ENCODE measurements at places on chromosomes 12 and 14.

GRCh38 chr14:52220924-52221811 lies 46.3 kb upstream of the PTGDR start:
- DNase-seq, result no peak

GRCh38 chr14:91493169-91493568 lies 16.9 kb downstream of the PPP4R3A start:
- DNase-seq, result no peak

GRCh38 chr12:26112703-26113147 lies 12.1 kb downstream of the BHLHE41 start:
- DNase-seq, result no peak

DNA sequence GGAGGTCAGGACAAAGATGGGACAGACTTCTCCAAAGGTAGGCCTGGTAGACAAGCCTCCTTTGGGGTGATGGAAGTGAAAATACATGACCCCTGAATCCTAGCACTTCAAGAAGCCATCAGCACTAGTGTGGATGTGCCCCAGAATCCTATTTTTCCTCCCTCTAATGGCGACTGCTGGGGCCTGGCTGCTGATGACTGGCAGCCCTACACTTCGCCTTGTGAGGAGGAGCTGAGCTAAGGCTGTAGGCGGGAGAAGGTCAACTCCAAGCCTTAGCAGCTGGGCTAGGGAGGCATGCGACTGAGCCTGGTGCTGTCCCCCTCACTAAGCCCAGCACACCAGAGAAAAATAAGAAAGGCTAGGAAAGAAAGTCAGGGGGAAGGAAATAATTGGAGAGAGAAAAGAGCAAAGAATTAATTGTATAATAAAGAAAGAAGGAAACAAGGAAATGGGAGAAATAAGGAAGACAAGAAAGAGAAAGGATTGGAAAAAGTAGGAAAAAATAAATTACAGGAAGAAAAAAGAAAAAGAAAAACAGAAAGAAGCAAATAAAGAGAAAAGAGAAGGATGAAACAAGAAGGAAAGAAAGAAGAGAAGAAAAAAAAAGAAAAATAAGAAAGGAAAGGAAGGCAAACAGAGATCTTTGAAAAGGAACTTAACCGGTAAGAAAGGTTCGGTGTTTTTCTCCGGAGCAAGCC lies 4.7 kb upstream of the HOXC10 start:
- DNase-seq, result no peak

GRCh38 chr12:57616383-57617101 lies 5.3 kb downstream of the ARHGEF25 start:
- no peak for DNase-seq

GRCh38 chr12:113189361-113189760 lies 3.8 kb downstream of the RITA1 start:
- DNase-seq, result no peak

DNA sequence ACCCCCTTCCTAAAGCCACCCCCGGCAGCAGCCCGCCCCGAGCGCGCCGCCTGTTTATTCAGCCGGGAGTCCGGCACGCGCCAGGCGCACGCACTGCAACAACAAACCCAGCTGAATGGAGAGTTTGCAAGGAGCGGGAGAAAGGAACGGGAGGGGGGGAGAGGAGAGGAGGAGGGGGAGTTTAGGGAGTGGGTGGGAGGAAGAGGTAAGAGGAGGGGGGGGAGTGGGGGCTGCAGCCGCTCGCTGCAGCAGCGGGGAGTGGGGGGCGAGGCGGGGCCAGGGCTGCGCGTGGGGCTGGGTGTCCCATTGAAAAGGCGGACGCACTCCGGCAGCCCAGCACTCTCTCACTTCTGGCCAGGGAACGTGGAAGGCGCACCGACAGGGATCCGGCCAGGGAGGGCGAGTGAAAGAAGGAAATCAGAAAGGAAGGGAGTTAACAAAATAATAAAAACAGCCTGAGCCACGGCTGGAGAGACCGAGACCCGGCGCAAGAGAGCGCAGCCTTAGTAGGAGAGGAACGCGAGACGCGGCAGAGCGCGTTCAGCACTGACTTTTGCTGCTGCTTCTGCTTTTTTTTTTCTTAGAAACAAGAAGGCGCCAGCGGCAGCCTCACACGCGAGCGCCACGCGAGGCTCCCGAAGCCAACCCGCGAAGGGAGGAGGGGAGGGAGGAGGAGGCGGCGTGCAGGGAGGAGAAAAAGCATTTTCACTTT lies at the start of gene ASCL1:
TSS of gene ASCL1 (plus strand) at position 336 of the 712 bp plus-strand sequence. CDS start 571 bp downstream, outside the sequence.
- no peak for DNase-seq

DNA sequence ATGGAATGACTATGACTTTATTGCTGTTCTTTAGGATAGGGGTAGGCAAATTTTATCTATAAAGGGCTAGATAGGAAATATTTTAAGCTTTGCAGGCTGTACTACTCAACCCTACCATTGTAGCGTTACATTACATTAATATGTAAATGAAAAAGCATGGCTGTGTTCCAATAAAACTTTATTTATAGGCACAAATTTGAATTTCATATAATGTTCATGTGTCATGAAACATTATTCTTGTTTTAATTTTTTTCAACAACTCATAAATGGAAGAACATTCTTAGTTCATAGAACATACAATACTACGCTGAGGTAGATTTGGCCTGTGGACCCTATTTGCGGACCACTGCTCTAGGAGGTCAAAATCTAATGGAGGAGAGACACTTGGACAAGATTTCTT lies 133.7 kb downstream of the SOX5 start:
- no peak for DNase-seq

GRCh38 chr12:130846369-130846768 lies 7.3 kb upstream of the STX2 start:
- DNase-seq, result no peak

- no peak for DNase-seq
These were observed 39.6 kb upstream of the KLRD1 start for GRCh38 chr12:10268037-10268436.

- no peak for DNase-seq
These were observed 465.3 kb upstream of the RGS6 start for GRCh38 chr14:71466946-71467345.

- DNase-seq, result no peak
These were observed 569 bp upstream of the RGS6 start for GRCh38 chr14:71931492-71932228.

GRCh38 chr14:105993814-105994213 lies 467.4 kb downstream of the TMEM121 start:
- DNase-seq, result no peak

DNA sequence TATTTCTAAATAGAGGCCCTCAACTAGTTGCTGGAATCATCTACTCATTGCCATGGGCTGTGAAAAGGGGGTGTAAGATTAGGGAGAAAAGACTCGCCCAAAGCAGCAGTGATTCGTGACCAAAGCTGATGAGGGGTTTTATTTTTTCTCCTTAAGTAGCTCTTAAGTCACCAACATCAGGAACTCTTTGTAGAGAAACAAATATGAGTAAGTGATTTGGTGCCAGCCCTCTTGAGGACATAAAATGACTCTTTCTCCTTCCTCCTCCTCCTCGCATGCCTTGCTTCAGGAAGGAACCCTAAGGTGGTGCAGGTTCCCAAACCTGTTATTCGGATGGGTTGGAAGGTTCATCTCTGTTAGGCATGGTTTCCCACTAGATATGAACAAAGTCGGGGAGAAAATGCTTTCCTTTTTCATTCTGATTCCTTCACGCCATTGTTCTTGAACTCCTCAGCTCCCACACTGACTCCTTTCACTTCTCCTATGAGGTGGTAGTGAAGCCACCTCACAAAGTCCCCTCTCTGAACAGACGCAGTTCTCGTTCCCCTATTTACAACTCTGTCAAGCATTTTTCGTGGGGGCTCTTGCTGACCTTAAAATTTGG lies 113.4 kb downstream of the ETV6 start:
- DNase-seq, result no peak

- DNase-seq, result no peak
These were observed 31.8 kb upstream of the LRRC10 start for GRCh38 chr12:69642531-69642930.

GRCh38 chr14:65412856-65413738 lies 567 bp downstream of the FUT8 start:
- peak; percentile 35 for DNase-seq

- no peak for DNase-seq
These were observed 452.7 kb downstream of the BCL11B start for GRCh38 chr14:98819132-98819866.

DNA sequence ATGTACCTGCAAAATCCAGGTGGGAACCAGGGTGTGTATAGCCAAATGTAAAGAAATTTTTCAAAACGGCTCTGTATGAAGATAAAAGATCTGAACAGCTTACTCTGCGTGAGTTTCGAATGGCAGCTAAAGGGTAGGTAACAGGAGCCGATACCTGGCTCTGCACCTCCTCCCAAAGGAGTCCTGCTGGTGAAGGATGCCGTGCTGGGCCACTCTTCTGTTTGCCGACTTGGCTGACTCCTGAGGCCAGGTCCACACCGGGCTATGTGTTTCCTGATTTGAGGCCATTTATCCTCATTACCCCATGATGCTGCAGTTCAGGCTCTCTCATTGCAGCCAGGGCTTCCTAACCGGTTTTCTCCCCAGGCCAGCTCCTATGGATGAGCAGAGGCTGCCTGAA lies 244.6 kb downstream of the SLC41A2 start:
- no peak for DNase-seq

- no peak for DNase-seq
These were observed 105.5 kb downstream of the BCL11B start for GRCh38 chr14:99166506-99166905.

- DNase-seq, result no peak
These were observed 26.3 kb upstream of the KIF26A start for GRCh38 chr14:104112113-104112505.

GRCh38 chr12:46556819-46557524 lies 184.4 kb upstream of the SLC38A2 start:
- no peak for DNase-seq

DNA sequence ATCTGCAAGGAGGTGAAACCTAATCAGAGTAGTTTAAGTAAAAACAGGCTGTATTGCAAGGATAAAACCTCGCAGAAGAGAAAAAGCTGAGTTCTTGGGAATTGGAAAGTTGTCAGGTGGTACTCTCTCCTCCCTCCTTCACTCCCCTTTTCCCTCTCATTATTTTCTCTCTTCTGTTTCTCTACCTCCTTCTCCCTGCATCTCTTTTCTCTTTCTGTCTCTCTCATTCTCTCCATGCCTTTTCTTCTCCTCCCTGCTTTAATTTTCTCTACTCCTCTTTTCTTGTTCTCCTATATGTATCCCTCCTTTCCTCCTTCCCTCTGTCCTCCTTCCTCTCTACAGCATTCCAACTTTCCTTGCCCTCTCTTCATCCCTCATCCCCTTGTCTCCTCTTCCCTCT lies 14.2 kb upstream of the PPP1R12A start:
- DNase-seq, result no peak

GRCh38 chr14:59427653-59428580 lies 37.3 kb downstream of the GPR135 start:
- no peak for DNase-seq

DNA sequence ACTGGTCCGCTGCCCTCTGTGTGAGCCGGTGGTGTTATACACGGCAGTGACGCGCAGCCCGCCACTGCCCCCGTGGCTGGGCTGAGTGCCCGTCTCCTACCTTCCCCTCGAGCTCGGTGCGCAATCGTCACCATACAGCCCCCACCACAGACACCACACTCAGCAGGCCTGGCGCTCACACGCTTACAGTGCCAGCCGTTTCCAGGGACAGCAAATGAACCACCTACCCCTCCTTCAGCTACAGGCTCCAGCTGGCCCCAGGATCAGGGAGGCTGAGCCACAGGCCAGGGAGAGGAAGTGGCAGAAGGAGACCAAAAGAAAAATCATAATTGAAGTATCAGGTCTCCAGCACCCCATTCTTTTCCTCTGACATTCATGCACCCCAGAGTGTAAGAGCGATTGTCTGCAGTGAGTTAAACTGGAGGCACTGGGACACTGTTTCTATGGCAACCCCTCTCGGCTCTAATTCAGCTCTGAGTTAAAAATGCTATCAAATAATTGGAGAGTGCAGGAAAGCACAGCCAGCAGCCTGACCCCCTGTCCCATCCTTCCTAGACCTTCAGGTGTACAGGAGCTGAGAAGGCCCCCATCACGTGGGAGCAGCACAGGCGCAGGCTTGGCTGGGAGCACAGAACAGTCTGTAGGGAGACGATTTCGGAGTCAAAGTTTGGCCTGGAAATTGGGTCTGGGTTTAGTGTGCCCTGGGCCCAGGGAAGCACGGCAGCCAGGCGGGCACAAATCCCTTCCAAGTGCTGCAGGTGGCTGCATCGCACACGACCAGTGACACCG lies 18.0 kb downstream of the LRTM2 start:
- no peak for DNase-seq

DNA sequence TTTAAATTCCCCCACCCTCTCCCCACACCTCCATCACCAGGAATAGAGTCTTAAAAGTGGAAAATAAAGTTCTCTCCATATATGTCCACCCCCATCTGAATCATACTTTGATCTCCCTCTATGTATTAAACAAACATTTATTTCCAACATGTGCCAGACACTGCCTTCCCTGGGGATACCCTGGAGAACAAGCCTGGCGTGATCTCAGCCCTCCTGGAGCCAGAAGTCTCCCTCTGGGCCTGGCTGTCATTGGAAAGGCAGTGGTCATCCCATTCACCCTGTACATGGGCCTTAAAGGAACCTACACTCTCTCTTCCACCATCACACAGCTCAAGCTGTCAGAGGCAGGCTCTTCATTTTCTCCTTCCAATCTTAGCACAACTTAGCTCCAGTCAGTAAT lies 143.6 kb downstream of the EMP1 start:
- no peak for DNase-seq

- DNase-seq, result no peak
These were observed 45.3 kb downstream of the SETD3 start for GRCh38 chr14:99435327-99435726.

DNA sequence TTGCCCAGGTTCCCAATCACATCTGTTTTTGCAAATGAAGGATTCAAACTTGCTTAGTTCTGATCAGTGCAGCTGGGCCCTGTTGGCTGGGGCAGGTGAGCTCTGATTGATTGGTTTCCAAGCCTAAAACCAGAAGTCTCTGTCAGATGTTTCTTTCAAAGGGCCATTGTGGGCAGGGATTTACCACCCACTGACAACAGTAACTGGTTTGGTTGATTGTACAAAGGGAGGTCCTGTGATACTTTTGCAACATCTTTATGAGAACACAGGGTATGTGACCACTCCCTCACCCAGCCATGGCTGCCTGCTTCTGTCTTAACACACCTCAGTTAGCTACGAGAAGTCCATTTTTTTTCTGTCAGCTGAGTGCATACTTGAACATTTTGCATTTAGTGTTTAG lies 184.1 kb downstream of the FLRT2 start:
- no peak for DNase-seq
